HTR-8/SVneo (cell line): ENCODE measurements at places on chromosomes 12 and 14.

GRCh38 chr12:105427883-105428282 lies 97.4 kb downstream of the C12orf75 start:
- DNase-seq, result no peak

DNA sequence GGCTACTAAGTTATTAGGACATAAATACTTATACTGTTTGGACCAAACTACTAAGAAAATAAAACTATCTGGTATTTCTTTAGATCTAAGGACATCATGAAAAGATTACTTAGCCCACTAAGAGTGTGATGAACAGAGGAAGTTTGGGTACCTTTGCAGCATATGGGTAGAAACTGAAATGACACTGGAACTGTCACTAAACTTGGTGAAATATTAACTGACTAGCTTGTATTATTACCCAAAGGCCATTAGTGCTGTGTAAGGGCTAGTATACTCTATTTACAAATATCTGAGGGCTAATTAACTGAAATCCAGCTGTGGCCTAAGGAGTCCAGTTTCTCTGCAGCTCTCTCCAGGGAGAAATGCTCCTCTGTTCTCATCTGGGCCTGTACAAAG lies 45.5 kb downstream of the PAWR start:
- DNase-seq, result no peak

DNA sequence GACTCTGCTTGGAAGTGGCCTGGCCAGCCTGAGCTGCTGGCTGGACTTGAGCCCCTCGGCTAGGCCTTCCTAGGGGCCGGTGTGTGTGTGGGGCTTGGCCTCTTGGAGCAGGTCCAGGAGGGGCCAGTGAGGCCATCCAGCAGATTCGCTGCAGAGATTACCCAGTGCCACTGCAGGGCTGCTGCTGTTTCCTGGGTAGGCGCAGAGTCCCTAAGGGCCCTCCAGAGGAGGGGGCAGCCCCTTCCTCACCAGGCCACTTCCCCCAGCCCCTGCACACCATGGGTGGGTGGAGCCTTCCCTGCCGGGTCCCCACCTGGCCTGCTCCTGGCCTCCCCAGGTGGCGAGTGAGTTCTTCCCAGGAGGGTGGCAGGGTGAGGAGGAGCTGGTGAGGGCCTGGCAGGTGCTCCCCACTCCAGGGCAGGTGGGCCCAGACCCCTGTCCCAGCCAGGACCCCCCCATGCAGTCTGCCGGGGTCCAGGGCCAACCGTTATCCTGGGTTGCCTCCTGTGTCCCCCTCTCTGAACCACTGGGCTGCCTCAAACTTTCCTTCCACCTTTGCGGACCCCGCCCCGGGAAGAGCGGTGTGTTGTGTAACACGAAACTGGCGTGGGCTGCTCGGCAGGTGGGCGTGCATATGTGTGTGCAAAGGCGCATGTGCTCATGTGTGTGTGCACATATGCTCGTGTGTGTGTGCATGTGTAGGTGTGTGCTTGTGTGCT lies 25.1 kb downstream of the ASPG start:
- DNase-seq, result no peak

- DNase-seq, result no peak
Measured at GRCh38 chr12:64627771-64628170, 17.5 kb downstream of the RASSF3 start.

DNA sequence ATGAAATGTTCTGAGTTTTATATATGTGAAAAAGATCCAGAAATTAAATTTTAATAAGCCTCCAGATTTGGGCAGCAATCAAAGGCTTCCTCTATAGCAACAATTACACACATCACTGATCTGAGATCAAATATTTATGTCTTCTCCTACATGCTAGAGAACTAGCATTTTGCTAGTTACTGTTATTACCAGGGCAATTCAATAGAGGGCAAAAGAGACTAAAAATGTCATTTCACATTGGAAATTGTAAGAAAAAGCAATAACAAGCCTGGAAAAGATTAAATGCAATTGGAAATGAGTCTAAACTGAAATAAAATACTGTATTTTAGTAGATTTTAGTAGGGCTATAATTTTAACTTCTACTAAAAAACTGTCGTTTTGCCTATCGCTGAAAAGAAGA lies 32.6 kb upstream of the ANO6 start:
- DNase-seq, result no peak

GRCh38 chr12:52871291-52872039 lies 22.7 kb upstream of the KRT78 start:
- DNase-seq, result peak; percentile 54

- no peak for DNase-seq
Measured at GRCh38 chr12:108914121-108914531, 34.2 kb downstream of the DAO start.

DNA sequence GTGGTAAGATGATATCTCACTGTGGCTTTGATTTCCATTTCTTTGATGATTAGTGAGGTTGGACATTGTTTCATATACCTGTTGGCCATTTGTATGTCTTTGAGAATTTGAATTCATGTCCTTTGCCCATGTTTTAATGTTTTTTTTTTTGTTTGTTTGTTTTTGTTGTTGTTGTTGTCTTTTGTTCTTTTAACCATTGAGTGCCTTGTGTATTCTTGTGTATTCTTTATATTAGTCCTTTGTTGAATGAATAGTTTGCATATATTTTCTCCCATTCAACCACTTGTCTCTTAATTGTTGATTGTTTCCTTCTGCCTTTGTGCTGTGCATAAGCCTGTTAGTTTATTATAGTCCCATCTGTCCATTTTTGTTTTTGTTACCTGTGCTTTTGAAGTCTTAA lies 71.9 kb downstream of the FBXO33 start:
- no peak for DNase-seq

DNA sequence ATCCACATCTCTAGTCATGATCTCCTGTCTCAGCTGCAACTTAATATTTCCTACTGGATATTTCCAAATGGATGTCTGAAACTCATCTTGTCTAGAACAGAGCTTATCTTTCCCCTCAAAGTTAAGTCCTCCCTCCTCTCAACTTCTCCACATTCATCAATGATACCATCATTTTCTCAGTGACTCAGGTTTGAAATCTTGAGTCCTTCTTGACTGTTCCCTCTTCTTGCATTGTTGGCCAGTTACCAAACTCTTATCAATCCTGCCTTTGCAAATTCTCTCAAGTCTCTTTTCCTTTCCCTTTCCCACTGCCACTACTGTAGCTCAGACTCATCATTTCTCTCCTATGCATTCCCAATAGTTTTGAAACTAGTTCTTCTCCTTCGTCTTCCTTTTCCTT lies 14.3 kb upstream of the CHURC1 start:
- no peak for DNase-seq

DNA sequence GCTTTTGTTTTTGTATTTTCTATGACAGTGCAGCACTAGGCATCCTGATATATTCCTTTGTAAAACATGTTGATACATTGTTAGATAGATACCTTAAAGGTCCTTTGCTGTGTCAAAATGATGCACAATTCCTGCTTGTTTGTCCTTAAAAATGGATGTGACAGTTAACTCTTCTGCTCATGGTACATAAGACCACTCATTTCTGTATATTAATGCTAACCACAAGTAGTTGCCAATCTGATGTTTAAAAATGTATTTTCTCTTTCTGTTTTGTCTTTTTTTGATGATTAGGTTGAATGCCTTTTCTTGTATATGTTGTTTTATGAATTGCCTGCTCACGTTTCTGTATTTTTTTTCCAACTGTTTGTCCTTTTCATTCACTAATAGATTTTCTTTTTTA lies 35.1 kb downstream of the ATF7IP start:
- no peak for DNase-seq

GRCh38 chr12:133058203-133059113 lies 21.1 kb downstream of the ZNF84 start:
- DNase-seq, result no peak

- DNase-seq, result no peak
Measured at GRCh38 chr12:5518584-5519365, 86.9 kb downstream of the NTF3 start.

- no peak for DNase-seq
Measured at GRCh38 chr12:79635676-79636075, 55.1 kb downstream of the PAWR start.

GRCh38 chr12:91662021-91662420 lies 479.4 kb upstream of the DCN start:
- no peak for DNase-seq

DNA sequence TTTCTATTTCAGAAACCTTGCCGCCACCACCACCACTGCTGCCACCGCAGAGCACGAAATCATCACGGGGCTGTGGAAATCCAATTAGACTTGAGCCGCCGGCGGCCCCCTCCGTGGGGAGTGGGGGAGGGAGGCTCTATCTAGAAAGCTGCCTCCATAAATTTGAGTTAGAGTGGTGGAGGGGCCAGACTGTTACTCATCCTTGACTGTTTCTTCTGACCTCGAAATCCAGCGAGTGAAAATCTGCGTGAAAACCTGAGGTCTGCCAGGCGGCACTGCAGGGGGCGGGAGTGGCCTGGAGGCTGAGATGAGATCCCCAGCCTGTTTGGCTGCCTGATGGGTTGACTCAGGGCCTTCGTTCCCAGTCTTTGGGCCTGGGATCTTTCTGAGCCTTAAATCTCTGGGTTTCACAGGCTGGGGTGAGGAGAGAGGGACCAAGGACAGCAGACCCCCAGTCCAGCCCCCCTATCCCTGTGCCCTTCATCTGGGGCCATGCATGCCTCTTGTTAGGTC lies 29.9 kb downstream of the TSPAN9 start:
- DNase-seq, result no peak
